ENCODE measurements at places on chromosomes 2 and 18.
A peak's percentile ranks its signal among the peaks of the same experiment; 100 is the strongest.

DNA sequence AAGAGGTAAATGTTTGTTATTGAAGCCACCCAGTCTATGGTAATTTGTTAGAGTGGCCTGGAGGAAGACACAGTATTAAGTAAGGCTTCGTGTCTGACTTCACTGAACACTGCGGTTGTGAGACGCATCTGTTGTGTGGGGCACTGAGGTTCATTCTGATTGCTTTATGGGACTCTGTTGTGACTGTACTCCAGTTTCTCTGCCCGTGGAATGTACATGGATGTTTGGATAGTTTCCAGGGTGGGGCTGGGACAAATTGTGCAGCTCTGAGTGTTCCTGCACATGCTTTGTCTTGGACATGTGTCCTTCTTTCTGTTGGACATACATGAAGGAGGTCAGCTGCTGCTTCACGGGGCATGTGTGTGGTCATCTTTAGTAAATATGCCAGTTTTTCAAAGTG lies 58.6 kb downstream of the ODC1 start:
- DNase-seq, result peak; percentile 60

DNA sequence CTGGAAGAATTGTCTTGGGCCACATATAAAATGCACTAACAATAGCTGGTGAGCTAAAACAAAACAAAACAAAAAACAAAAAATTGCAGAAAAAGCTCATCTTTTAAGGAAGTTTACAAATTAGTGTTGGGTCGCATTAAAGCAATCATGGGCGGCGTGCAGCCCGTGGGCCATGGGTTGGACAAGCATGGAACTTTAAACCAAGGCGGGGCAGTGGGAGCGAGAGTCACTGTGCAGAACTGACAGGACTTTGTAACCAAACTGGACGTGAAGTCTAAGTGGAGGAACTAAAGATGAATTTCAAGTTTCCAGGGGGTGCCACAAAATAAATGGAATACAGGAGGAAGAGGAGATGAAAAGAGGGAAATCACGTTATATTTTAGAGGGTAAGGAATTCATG lies 80.7 kb downstream of the PSMG2 start:
- DNase-seq, result no peak

DNA sequence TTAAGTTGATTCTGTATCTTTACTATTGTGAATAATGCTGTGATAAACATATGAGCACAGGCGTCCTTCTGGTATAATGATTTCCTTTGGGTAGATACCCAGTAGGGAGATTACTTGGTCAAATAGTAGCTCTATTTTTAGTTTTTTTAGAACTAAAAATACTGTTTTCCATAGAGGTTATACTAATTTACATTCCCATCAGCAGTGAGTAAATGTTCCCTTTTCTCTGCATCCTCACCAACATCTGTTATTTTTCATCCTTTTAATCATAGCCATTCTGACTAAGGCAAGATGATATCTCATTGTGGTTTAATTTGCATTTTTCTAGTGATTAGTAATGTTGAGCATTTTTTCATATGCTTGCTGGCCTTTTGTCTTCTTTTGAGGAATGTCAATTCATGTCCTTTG lies 35.1 kb downstream of the PMS1 start:
- DNase-seq, result peak; percentile 70

GRCh38 chr2:112879491-112880041 lies 31.4 kb upstream of the IL37 start:
- no peak for DNase-seq

GRCh38 chr2:96895032-96895745 lies 25.3 kb upstream of the SEMA4C start:
- no peak for DNase-seq
